Stromal cell of bone marrow (primary cell): ENCODE measurements at places on chromosomes 1 and 21.

DNA sequence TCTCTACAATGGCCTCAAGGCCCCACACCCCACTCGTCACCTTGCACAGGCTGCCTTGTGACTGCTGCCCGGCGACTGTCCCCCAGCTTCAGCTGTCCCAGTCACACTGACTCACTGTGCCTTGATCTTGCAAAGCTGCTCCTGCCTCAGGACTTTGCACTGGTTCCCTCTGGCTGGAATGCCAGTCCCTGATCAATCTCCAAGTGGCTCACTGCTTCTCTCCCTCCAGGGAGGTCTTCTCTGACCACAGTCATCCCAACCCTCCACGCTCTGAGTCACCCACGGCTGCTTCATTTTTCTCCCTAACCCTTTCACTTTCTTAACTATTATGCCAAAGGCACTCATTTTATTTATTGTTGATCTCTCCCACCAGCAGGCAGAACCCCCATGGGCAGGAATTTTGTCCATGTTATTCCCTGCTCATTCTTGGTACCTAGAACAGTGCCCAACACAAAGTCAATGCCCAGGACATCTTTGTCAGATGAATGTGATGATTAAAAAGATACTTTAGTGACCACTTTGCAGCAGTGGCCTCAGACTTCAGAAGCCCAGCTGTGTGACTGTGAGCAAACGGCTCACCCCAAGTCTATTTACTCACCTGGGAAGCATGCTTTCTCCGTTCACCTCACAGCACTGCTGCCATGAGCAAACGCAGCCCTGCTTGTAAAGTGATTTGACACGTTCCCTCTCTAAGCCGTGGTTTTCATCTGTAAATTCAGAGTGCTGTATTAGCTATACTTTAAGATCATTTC is 53.4 kb downstream of the ZBTB18 start:
- peak; percentile 72 for DNase-seq

GRCh38 chr21:41887667-41888066 is 8.5 kb upstream of the PRDM15 start:
- DNase-seq = no peak

- DNase-seq = no peak
Measured at GRCh38 chr1:37332126-37332525, 142.3 kb upstream of the ZC3H12A start.

DNA sequence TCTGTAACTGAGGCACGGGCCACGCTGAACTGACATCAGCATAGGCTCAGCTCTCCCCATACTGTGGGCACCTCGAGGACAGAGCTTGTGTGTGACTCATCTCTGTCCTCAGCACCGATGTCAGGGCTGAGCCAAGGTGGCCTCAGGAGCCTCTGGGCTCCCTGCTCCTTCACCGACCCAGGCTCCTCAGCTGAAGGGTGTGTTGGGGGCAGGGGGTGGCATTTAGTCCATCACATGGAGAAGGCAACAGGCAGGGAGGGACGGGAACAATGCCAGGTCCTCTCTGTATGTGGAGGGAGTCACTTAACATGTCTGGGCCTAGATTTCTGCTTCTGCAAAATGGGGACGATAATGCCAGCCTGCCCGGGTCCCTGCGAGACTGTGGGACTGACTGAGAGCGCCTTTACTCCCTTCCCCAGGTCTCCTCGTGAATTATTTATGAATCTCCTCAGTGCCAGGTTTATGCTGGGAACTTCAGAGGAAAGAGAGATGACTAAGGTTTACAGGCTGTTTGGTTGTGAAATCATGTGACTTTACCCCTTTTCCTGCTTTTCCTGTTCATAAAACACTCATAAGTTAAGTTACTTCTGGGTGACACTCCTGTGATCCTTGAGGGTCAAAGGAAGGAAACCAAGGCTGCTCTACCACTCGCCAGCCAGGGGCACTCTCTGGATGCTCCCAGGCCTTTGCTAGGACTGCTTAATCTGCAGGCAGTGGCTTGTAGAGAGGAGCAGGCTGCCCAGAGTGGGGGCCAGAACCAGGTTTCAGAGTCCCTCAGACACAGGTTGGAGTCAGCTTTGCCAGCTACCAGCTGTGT is 16.2 kb downstream of the TTC39A start:
- DNase-seq = peak; percentile 68

DNA sequence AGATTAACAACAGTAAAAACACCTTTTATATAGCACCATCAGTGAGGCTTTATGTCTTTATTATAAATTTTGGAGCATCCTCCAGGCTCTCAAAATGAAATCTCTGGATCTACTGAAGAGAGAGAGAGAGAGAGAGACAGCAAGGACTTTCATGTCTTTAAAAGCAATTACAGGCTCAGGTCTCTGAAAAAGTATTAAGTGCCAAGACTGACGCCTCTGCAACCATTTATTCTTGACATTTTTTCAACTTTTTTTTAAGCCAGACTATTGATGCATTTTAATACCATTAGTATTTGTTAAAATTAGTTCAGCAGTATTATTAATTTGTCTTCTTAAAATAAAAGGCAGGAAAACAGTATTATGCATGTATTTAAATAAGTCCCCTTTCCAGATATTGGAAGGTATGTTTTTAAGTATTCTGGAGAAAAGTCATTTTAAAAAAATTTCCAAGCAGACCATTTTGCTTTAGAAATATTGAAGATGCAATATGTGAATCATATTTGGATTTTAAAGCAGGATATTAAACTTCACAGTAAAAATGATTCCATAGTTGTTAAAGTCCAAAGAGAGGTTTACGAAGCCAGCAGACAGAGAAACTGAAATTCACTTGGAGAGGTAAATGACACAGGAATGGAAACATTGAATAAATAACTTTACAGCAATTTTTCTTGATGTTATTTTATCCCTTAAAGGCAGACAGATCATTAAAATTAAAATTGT is 35.4 kb upstream of the APOBEC4 start:
- DNase-seq = no peak

DNA sequence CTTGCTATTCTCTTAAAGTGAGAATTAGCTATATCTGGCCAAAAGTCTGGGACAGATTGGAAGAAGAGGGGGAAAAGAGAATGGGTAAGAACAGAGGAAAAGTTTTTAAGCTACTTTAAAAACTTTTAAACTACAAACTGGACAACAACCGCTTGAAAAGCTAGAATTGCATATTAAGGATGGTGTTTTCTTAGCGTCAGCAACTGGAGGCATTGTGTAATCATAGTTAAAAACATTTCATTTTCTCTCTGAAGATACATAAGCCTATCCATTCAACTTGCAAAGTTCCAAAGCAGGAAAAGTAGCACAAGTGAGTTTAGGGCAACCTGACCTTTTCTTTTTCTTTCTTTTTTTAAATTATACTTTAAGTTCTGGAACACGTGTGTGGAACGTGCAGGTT is 10.9 kb downstream of the PBX1 start:
- no peak for DNase-seq

DNA sequence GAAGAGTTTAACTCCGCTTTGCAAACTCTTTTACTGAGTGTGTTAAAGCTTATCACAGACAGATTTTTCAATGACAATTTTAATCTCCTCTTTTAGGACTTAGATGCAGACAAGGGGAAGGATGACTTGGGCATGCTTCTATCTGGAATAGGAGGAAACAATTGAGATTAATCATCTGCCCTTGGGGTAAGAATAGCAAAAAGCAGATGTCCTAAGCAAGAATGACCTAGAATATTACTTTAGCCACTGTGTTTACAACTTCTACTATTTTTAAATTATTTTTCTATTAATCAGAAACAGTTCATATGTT is 569.0 kb upstream of the ADGRL2 start:
- DNase-seq = no peak

GRCh38 chr1:36448530-36449056 is 1.7 kb downstream of the OSCP1 start:
- no peak for DNase-seq

DNA sequence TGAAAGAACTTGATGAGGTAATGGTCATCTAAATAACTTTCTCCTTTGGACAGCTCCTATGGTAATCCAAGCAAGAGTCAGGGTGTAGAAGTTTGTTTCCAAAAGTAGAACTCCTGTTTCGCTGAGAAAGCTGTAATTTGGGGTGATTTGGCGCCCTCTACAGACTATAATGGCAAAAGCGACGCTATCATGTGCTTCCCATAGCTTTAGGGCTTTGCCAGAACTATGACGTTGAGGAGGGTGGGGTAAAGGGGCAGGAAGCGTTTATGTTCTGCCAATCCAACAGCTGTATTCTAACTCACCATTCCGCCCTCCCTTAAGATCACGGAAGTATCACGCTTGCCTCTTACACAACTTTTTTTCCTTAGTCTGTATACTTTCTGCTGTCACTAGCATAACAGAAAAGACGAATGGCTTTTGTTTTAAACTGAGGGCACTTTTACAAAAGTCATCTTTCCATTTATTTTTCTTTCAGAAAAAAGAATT is at the start of gene FMO4:
TSS of gene FMO4 (plus strand) at position 349 of the 486 bp plus-strand sequence. CDS start 5,643 bp downstream, outside the sequence.
- DNase-seq = peak; percentile 100

GRCh38 chr1:98001764-98002163 is 80.9 kb upstream of the DPYD start:
- no peak for DNase-seq

DNA sequence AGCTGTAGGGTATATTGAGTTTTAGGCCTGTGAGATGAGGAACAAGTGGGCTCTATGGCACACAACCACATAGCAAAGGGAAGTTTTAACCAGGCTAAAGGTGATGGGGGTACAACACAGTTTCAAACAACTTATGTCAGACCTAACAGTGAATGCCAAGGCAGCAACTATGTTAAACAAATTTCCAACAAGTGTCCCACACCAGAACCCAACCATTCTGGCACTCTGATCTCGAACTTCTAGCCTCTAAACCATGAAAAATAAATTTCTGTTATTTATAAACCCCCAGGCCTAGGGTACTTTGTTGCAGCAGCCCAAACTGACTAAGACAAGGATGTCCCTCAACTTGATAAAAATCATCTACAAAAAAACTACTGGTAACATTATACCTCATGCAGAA is 52.3 kb upstream of the INSL5 start:
- no peak for DNase-seq

DNA sequence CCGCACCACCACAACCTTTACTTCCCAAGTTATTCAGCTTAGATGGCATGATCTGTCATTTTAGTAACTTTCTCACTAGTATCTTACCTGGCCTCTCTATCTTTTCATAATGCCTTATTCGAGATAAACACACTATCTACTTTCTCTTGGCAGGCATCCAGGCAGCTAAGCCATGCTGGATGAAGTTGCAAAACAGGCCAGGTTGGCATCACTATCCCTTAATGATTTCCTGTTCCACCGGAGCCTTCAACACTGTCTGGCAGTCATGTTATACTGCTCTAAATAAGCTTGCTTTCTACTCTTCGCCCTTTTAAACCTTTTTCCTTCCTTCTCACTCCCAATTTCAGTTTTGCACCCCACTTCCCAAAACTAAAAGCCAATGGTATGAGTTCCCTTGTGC is 12.0 kb upstream of the KCNH1 start:
- DNase-seq = no peak

DNA sequence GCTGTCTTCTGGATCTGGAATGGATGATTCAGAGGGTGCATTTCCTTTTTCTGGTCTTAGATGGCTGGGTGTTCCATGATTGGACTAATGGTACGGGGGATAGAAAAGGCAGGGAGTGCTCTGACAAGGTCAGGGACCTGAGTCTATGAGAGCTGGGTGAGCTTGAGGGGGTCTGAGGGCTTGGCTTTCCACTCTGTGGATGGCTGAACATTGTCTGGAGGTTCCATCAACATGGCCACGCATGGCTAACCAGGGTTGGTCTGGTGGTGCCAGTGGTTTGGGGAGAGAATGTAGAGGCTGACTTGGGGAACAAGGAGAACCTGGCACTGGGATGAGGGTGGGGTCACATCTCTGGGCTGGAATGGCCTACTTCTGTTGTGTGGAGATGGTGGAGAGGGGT is 41.5 kb upstream of the TSPAN2 start:
- no peak for DNase-seq

GRCh38 chr21:39788383-39788782 is 43.4 kb downstream of the IGSF5 start:
- peak; percentile 28 for DNase-seq

DNA sequence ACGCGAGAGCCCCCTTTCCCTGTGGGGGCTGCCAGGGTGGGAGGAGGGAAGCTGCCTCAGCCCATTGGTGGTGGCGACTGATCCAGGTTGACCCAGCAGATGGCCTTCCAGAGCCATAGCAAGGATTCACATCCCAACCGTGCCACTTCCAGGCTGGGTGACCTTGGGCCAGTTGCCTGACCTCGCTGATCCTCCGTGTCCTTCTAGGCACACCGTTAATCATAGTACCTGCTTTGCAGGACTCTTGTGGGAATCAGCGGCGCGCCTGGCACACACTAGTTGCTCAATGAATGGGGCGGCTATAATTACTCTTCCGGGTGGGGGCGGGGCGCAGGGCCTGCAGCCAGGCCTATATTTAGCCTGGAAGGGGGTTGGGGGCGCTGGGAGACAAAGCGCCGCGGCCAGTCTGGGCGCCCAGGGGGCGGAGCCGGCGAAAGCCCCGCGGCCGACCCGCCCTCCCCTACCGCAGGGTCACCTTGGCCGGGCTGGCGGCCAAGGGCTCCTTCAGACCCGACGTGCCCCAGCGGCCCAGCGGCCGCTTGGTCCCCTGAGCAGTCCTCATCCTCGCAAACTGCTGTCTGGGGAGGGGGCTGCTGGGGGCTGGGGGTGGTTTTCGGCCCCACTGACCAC is 5.1 kb downstream of the HSPB7 start:
- peak; percentile 40 for DNase-seq

DNA sequence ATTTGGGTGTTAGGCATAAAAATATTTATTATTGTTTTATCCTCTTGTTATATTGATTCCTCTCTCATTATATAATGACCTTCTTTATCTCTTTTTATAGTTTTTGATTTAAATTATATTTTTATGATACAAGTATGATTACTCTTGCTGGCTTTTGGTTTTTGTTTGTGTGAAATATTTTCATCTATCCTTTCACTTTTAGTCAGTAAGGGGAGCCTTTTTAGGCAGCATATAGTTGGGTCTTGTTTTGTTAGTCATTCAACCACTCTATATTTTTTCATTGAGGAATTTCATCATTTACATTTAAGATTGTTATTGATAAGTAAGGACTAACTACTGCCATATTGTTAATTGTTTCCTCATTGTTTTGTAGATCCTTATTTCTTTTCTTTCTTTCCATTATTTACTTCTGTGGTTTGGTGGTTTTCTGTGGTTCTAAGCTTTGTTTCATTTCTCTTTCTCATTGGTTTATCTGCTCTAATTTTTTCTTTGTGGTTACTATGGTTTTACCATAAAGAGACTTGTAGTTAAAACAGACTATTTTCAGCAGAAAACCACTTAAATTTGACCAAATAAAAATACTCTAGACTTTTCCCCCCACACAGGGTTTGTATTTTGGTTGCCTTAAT is 593.1 kb downstream of the NUF2 start:
- no peak for DNase-seq
